GM23248 (cell line): ENCODE measurements at places on chromosomes 1 and 21.

GRCh38 chr21:32545948-32546441 lies 39.3 kb downstream of the TCP10L start:
- DNase-seq: peak; percentile 68

GRCh38 chr1:234608911-234609690 lies 877 bp downstream of the IRF2BP2 start:
- DNase-seq: peak; percentile 85

DNA sequence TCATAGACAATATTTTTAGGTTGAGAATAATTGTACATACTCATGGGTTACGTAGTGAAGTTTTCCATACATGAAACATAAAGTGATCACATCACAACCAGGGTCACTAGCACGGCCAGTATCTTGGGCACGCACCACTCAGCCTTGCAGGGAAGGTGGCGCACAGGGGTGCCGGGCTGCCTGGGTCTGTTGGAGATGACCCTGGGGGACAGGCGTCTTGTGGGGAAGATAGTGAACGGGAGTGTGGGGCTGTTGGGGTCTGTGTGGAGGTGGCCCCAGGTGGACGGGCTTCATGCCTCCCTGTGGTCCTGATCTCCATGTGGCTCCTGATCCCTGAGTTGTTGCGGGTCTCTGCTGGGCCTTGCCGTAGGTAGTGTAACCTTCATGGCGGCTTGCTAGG lies 38.3 kb upstream of the PRSS38 start:
- no peak for DNase-seq

DNA sequence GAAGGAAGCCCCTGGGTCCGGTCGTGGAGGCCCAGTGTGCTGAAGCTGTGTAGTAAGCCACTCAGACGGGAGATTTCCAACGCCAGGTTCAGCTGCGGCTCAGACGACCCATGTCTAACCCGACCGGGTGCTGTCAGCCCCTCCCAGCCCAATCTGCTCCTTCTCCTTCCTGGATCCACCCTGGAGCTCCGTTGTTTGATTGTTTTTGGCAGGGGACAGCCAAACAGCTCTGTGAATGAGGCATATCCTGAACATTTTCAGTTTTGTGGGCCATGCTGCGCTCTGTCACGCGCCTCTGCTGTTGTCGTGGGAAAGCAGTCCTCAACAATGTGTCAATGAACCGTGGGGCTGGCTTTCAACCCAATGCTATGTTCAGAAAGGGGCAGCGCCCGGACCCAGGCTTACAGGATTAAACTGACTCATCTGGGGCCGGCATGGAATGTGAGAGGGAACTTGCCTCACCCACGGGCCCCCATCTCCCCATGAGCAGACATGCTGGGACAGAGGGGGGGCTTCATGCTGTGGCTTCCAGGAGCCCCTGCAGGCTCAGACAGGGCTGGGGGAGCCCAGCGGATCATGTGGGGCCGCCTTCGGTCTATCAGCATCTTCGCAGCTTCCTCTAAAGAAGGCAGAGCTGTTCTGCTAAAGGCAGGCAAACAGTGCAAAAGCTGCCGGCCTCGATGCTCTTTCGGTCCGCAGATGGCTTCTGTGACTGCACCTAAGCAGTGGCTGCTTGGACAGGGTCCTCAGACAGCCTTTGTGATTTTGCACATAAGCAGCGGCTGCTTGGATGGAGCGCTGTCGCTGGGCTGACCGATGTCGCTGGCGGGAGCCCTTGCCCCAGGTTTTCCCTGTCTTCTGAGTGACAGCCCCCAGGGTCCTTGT lies 101.7 kb downstream of the RIPK4 start:
- DNase-seq: peak; percentile 96

DNA sequence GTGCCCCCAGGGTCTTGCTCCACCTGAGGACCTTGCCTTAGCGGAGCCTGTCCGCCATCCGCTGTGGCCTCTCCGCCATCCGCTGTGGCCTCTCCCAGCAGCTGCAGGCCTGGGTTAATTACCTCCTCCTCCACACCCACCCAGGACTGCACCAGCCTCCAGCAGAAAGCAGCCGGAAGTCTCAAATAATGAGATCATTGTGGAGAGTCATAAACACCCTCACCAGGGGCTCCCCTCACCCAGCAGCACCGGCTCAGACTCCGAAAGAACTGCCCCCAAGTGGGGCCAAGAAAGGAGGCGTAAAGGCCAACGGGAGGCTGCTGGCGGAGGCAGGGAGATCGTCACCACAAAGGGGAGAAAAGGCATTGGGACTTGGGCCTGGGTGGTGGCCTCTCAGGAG lies 10.7 kb upstream of the GPR153 start:
- peak; percentile 42 for DNase-seq

GRCh38 chr1:241007668-241008067 lies 349.3 kb downstream of the RGS7 start:
- DNase-seq: no peak

DNA sequence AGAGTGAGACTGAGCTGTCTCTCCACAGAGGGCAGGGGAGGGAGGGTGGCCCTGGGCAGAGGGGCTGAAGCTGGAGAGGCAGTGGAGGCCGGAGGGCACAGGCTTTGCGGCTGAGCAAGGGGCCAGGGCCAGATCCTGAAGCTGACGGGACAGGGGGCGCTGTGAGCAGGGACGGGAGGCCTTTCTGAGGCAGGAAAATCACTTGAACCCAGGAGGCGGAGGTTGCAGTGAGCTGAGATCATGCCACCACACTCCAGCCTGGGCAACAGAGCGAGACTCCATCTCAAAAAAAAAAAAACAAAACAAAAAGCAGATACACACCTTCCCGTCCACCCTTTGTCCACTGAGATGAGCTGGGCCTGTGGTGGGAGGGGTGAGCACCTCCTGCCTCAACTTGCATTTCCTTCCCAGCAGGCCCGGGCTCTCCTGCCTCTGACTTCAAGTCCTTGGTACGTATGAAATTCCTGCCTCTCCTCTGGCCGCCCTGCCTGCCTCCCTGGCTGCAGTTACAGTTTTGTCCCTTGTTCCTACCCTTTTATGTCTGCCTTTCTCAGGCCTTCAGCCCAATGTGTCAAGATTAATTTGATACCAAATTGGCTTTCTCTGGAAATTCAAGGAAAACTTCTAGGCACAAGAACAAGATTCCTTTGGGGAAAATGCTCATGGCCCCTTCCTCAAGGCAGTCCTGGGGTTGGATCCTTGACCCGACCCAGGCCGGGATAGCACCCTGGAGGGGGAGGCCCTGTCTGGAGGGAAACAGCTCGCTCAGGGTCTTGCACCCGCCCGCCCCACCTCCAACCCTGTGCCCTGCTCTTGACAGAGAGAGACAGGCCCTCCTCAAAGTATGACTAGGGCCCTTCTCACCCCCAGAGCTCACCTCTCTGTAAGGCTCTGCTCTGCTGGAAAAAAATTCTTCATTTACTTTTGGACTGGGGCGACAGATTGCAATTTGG lies 11.2 kb upstream of the ADAMTSL4 start:
- DNase-seq: peak; percentile 87

- no peak for DNase-seq
Measured at GRCh38 chr1:22228505-22228911, 85.6 kb upstream of the WNT4 start.

GRCh38 chr1:9784508-9785133 lies 39.1 kb downstream of the CLSTN1 start:
- peak; percentile 66 for DNase-seq

DNA sequence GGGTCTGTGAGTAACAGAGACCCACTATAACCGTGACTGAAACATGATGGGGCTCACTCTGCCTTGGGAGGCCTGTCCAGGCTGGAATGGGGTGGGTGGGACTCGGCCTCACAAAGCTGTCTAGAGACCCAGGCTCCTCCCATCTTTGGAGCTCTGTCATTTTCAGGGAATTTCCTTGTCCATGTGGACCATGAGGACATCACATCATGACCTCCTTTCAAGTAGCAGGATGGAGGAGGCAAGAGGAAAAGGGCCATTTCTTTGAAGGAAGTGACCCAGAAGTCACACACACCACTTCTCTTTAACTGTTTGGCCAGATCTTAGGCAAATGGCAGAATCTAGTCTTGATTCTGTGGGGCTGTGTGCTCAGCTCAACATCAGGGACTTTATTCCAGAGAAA lies 79.9 kb downstream of the CNIH3 start:
- DNase-seq: no peak

DNA sequence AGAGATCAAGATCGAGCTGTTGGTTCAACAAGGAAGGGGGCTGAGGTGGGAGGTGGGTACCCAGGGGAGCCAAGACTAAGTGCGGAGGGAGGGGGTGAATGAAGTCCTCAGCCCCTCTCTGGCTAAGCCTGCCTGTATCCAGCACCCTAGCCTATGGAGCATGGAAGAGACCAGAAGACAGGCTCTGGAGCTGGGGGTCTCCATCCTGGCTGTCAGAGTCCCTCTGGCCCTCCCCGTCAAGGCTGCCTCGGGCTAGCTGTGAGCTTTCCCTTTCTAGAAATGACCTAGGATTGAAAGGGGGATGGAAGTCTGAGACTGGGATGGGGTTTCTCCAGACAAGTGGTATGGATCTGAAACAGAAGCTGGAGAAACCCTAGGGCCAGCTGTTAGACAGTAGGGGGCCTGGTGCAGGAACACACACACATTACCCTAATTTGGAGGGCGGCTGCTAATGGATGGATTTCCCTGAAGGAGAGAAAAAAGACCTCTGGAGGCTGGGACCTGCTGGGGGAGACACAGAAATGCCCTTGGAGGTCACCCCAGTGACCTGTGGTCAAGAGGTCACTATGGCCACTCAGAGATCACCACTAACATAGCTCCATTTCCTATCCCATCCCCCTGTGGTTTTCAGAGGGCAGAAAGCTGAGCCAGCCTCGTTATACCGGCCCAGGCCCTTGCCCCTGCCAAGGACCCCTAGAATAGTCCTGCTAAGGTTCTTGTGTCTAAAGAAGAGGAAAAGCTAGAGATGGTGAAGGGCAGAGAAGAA lies 107.8 kb downstream of the TMEM53 start:
- DNase-seq: no peak

- DNase-seq: peak; percentile 81
Measured at GRCh38 chr1:25796811-25797458, 3.1 kb upstream of the SELENON start.

DNA sequence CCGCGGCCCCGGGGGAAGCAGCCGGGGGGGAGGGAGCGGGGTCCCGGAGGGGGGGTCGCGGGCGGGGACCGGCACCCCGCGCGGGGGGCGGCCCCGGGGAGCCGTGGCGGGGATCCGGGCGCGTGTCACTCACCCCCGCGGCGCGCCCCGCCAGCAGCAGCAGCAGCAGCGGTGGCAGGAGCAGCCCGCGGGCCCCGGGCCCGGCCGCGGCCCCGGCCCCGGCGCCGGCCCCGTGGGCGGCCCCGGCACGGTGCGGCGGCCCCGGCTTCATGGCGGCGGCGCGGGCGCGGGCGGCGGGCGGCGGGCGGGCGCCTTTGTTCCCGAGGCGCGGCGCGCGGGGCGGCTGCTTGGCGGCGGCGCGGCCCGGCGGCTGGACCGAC lies 252 bp downstream of the SDC3 start:
- no peak for DNase-seq

GRCh38 chr1:160007577-160008200 lies 24.1 kb downstream of the PIGM start:
- DNase-seq: peak; percentile 30

DNA sequence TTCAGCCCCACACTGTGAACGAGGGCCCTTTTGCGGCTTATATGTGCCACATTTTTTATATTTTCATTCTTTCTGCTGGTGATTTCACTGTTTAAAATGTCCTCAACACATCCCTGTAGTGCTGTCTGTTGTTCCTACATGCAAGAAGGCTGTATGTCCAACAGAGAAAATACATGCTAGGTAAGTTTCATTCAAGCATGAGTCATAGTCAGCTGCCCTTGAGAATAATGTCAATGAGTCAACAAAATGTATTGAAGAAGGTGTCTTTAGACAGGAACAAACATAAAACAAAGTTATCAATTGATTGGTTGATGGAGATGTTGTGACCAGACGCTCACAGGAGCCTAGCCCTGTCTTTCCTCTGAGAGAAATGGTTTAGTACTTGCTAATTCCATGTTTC lies 553.4 kb downstream of the PLPP3 start:
- no peak for DNase-seq

DNA sequence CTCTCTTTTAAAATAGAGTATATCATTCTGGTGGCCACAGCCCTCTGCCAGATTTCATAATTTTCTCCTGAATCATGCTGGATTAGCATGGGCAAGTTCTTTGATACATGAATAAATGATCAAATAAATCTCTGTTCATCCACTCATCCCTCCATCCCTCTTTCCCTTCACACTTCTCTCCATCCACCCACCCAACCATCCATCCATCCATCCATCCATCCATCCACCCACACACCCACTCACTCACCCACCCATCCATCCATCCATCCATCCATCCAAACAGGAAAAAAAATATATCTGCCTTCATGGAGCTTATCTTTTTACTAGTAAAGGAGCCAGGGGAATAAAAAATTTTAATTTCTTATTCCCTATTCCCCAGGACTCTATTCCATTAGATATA lies 49.3 kb downstream of the URB2 start:
- peak; percentile 9 for DNase-seq

DNA sequence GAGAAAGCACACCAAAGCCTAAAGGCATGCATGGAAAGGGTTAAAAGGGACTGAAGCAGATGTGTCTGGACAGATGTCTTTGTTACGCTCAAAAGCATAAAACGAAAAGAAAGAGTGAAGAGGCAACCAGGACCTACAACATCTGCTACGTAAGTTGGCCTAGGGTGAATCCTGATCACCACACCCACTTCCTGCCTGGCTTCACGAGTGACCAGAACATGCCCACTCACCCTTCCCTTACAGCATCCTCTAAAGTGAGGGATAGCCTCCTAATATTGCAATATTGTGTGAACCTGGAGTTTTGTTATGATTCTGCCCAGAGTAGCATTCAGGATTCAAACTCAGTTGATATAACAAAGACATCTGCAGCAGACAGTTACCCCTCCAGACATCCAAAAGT lies 10.6 kb upstream of the OLIG2 start:
- no peak for DNase-seq

DNA sequence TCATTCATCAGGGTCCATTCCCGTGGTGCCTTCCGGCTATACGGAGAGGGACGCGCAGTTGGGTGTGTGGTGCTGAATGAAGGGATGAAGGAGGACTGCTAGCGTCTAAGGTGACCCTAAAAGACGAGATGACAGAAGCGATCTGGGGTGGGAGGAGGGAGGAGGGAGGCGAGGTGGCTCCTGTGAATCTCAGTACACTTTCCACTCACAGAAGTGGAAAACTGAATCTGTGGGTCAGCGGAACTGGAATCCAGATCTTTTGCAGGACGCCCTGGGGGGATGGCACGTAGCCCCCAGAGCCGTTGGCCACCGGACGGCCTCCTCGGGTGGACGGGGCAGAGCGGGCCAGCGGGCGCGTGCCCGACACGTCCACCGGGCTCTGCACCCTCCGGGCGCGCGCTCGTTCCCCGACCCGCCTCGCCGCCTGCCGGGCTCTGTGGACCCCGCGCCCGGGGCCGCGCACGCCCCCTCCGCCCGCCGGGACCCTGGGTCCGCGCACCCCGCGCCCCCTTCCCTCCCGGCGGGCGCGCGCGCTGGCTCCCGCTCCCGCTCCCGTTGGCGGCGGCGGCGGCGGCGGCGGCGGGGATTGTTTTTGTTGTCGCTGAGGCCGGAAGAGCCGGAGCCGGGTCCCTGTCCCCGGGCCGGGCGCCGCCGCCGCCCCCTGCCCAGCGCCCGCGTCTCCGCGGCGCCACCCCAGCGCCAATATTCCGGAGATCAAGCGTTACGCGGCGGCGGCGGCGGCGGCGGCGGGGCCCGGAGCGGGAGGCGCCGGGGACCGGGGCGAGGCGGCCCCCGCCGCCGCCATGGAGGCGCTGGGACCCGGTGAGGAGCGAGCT lies at the start of gene AGO4:
Gene AGO4 (plus strand): TSS at position 403 of the 836 bp plus-strand sequence. CDS start 401 bp downstream, at position 804.
- DNase-seq: peak; percentile 79
